COR-L47 (cell line): ENCODE measurements at places on chromosomes 4 and X.

GRCh38 chr4:145218251-145218650 lies 37.9 kb upstream of the OTUD4 start:
- no peak for DNase-seq

DNA sequence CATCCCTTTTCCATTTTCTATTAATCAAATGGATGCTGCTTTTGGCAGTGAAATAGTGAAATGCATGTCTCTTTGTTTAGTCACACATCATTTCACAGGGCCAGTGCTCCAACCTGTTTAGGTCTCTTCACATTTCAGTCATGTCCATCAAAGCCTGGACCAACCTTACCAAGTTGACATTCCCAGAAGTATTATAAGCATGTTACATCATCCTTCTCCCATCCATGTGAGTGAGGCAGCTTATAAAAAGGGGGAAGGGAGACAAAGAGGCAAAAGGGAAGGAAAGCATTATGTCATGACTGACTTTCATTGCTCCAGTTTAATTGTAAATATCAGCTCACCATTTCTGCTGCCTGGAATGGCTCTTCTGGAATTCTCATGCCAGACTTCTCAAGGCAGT lies 94.4 kb downstream of the NWD2 start:
- DNase-seq = no peak

- no peak for DNase-seq
Observed at GRCh38 chrX:66632981-66633380, 5.9 kb downstream of the EDA2R start.

- no peak for DNase-seq
Observed at GRCh38 chr4:95045429-95045828, 287.7 kb downstream of the BMPR1B start.

- DNase-seq = no peak
Observed at GRCh38 chr4:151665022-151665784, 95.6 kb downstream of the GATB start.

DNA sequence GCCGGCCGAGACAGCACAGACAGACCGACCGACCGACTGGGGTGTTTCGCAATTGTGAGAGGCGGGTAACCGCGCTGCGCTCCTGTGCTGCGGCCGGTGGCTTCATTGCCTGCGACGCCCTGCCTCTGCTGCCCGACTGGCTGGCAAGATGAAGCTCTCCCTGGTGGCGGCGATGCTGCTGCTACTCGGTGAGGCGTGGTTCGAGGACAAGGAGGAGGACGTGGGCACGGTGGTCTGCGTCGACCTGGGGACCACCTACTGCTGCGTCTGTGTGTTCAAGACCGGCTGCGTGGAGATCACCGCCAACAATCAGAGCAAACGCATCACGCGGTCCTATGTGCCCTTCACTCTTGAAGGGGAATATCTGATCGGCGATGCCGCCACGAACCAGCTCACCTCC lies 565.7 kb upstream of the SMIM31 start:
- no peak for DNase-seq

DNA sequence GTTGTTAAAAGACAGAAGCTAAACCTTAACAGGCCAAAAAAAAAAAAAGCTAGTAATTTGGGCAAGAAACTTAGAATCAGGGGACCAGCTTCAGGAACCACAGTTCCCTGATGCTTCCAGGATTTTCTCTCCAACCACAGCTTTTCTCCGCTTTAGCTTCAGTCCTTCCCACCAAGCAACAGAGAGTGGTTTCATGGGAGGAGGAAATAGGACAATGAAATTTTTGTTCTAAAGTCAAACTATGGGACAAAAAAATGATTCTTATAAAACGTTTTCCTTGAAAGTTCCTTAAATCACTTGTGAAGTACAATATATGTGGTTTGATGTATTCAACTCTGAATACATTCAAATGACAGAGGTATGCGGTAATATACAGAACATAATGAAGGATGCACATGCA lies 71.0 kb upstream of the DHX15 start:
- no peak for DNase-seq

- no peak for DNase-seq
Observed at GRCh38 chr4:151488968-151489367, 80.0 kb downstream of the FHIP1A start.

- no peak for DNase-seq
Observed at GRCh38 chr4:76799718-76800117, 98.2 kb downstream of the SOWAHB start.
